Activated CD8-positive, alpha-beta memory T cell treated with anti-CD3 and anti-CD28 coated beads for 48 hours (primary cell): ENCODE measurements at places on chromosomes 2 and 18.

DNA sequence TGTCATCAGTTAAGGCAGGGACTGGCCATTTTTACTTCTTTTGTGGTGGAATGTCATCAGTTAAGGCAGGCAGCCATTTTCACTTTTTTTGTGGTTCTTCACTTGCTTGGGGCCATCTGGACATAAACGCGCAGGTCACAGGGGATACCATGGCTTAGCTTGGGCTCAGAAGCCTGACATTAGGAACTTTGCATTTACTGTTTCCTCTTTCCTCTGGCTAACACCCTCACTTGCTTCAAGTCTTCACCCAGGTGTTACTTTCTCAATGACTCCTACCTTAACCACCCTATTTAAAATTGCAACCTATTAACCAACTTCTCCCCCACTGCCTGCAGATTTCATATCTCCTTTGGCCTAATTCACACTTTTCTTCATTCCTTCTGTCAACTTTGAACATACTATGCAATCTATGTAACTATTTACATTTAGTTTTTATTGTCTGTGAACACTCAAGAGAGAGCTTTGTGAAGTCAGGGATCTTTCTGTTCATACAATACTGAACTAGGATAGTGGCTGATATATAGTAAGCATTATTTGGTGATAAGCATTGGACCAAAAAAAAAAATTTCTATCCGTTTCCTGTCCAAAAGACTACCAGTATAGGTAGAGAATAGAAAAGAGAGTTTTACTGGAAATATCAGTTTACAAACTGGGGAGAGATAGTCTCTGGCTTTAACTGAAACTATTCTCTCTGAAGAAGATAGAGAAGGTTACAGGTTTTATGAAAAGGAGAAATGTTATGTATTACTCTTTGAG, 600.1 kb upstream of the ZNF804A start:
- DNase-seq: no peak

- no peak for DNase-seq
These were observed 221.9 kb downstream of the DYSF start for GRCh38 chr2:71675296-71675695.

GRCh38 chr2:169765523-169765922, 31.9 kb downstream of the KLHL23 start:
- no peak for DNase-seq

GRCh38 chr2:127079358-127079920, 27.5 kb downstream of the BIN1 start:
- DNase-seq: no peak
